CD8-positive, alpha-beta memory T cell (primary cell): ENCODE measurements at places on chromosomes 13 and 19.

DNA sequence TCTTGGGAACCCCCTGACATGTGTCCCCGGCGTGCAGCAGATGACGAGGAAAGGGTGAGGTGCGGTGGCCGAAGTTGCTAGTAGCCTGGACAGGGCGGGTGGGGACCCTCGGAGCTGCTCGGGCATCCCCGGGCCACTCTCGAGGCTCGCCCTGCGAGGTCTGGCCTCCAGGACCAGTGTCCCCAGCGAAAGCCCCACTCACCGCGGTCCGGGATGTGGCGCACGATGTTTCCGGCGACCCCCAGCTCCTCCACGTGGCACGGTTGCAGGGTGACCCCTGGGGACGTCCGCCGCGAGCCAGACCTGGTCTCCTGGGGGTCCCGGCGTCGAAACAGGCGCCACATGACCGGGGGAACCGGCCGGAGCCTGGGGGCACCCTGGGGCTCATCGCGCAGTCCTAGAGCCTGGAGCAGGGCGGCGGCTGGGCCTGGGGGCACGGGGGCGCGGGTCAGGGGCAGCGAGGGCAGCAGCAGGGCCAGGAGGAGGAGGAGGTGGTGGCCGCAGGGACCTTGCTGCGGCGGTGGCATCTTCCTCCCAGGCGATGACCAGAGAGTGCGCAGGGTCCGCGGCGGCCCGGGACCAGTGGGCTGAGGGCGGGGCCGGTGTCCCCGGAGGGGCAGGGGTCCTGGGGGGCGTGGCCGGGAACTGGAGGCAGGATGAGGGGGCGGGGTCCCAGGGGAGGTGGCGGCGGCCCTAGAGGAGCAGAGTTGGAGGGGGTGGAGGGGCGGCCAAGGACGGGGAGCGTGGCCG, 26.0 kb downstream of the CERS1 start:
- DNase-seq, result no peak

DNA sequence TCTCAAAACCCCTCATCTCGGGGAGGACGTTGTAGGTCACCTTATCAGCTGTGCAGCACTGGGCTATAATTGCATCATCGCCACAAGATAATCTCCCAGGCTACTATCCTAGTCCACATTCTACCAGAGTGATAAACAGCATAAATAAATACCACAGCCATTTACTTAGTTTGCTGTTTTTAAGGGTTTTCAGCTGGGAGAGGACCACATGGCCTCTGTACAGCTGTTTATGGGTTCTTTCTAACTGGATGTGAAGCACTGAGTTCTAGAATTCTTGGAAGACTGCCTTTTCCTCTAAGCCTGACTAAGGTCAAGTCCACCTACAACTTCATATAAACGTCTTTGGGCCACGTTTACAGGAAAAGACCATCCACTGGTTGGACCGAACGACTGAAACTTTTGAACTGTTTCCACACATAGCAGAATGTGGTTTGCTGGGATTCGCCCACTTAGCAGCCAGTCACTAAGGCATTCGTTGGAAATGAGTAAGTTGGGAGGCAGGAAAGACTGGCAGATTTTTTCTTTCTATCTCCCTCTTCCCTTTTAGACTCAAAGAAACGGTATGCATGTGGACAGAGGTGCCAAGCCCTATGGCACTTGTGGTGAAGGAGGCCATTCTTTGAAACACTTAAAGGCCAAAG, 752.5 kb upstream of the SGCG start:
- DNase-seq, result no peak

DNA sequence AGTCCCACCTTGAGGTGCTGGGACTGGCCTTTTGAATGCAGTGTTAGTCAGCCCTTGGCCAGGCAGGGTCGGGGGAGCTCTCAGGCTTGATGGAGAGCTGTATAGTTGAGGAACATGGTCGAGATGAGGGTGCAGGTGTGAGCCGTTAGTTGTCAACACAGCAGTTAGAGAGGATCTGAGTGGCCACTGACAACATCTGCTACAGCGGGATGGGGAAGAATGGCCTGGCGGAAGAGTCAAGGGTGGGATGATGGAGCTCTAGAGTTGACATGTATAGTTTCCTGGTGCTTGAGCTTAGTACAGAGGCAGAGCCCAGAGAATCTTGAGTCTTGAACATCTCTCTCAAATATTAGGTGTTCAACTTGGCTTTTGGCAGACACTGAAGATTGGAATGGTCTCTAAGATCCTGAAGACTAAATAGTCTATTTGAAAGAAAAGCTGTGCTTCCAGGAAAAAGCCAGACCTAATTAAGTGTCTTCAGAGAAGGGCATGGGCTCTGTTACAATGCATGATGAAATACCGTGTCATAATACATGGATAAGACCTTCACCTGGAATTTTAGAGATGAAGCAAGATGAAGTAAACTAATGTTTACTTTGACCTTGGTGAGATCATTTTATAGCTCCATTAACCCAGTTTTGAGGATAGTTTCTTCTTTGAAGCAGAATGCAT, 9.7 kb downstream of the PCCA start:
- DNase-seq, result no peak

- peak; percentile 13 for DNase-seq
Measured at GRCh38 chr19:44050740-44051649, 841 bp upstream of the ZNF223 start.

DNA sequence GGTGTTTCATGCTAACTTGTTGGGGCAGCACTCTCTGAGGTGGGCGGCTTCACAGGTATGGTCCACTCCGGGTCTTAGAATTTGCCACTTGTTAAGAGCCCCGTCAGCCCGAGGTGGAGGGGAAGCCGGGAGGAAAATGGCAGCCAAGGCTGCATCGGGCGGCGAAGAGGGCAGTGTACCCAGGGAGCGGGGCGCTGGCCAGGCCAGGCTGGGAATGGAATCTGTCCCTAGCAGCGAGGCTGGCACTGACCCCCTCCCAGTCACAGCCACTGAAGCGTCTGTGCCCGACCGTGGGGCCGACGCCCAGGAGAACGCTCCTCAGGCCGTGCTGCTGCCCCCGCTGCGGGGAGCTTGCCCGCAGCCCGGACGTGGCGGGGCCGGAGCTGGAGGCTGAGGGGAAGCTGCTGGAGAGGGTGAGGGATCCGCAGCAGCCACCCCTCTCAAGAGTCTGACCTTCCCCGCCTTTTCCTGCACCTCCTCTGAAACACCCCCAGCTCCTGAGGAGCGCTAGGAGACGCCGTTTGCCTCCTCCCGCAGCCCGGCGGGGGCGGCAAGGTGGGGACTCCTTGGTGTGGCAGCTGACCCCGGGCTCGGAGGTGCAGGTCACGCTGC, 313.8 kb upstream of the SPRY2 start:
- no peak for DNase-seq
